GM12878 (cell line): ENCODE measurements at places on chromosomes 7 and 10. TPM values are rescaled to one million over a fixed set of nuclear protein-coding genes. Genes with fewer than 3 reads are reported as not detected.

GRCh38 chr10:116826803-116827202 lies 22.5 kb upstream of the ENO4 start:
- DNase-seq: no peak

FAM131B gene
- total RNA-seq: 0.05 and 0.13 TPM in 2 replicates

GRCh38 chr10:95688648-95689047 lies 5.1 kb downstream of the TCTN3 start:
- no peak for DNase-seq

GRCh38 chr7:143199040-143199439 lies 15.8 kb downstream of the TAS2R39 start:
- DNase-seq: peak; percentile 35

- peak; percentile 94 for DNase-seq
Observed at GRCh38 chr10:30736685-30737232, 107.2 kb upstream of the LYZL2 start.

DNA sequence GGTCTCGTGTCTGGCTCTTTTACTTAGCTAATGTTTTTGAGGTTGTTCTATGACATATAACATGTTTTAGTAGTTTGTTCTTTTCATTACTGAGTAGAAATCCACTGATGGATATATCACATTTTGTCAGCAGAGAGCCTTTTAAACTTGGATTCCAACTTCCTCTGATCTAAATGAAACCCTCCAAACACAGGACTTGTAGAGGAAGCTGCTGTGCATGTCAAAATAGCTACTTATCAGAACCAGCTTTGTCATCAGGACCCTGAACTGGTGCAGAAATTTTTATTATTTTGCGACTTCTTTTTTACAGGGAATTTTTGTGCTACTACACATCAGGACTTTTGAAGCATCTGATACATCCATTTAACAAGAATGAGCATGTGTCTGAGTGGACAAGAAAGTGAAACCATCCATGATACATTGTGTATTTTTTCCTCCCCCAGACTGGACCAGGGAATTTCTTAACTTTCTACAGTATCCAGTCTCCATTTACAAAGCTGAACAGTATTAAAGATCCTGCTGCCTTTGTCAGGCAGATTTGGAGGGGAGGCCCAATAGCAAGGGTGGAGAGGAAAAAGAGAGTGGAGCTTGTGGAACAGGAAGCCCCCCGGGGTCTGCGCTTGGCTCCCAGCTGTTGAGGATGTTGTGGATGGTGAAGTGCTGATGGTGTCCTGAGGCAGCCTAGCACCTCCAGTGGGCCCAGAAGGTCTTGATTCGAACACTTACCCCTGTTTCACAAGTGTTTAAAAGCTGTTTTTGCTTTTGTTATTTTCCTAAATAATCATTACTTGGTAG lies 29.3 kb upstream of the MTPAP start:
- no peak for DNase-seq

PIK3CG gene
- 7.1 and 8.0 TPM in 2 replicates for total RNA-seq

TMEM72 gene
- not detected in 2 replicates for total RNA-seq

GRCh38 chr7:29527505-29528108 lies 36.0 kb upstream of the PRR15 start:
- DNase-seq: no peak

GRCh38 chr10:86953747-86954680 lies 3.4 kb downstream of the MMRN2 start:
- no peak for DNase-seq

DNA sequence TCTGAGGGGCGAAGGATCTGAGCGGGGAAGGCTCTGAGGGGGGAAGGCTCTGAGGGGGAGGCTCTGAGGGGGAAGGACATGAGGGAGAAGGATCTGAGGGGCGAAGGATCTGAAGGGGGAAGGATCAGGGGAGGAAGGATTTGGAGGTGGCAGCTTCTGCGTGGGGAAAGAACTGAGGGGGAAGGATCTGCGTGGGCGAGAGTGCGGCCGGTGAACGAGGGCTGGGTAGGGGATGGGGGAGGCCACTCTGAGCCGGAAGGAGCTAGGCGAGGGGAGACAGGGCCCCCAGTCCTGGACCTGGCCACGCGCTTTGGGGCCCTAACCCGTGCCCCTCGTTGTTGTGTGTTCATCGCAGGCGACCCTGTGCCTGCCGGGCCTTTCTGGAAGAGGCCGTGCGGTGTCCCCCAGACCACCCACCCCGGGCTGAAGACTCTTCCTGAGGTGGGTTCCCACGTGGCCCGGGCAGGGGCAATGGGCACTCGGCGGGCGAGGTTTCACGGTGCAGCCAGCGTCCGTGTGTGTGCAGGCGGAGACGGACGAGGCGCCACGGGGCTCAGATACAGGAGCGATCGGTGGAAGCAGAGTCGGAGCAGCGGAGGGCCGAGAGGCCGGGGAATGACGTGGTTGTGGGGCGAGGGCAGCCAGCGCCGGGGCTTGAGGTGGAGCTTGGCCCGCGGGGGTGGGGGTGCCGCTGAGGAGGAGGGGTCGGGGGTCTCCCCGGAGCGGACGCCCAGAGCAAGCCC lies 2.0 kb downstream of the CALY start:
- DNase-seq: no peak

GRCh38 chr10:58833771-58834561 lies 321.3 kb downstream of the BICC1 start:
- no peak for DNase-seq

DNA sequence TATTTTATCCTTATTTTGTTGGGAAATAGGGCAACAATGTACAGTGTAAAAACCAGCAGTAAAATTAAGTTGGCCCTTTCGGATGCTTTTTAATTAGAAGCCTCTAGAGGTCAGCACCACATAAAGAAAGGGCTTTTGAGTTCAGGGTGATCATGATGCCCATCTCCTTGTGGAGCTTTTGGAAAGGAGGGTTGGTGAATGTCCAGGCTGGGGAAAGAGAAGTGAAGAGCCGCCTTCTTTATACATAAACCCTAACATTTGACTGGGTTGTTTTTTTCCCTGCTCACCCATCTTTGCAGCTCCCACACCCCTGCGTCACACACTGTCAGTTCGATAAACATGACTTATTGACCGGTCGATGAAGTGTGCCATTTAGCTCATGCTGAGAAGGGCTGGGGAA lies 29.8 kb downstream of the MTURN start:
- DNase-seq: no peak

GRCh38 chr10:34098821-34099567 lies 716.1 kb downstream of the PARD3 start:
- no peak for DNase-seq

- DNase-seq: no peak
Observed at GRCh38 chr10:78970261-78970660, 98.5 kb upstream of the ZMIZ1 start.

ATG9B gene
- 0.36 and 0.48 TPM in 2 replicates for total RNA-seq

DNA sequence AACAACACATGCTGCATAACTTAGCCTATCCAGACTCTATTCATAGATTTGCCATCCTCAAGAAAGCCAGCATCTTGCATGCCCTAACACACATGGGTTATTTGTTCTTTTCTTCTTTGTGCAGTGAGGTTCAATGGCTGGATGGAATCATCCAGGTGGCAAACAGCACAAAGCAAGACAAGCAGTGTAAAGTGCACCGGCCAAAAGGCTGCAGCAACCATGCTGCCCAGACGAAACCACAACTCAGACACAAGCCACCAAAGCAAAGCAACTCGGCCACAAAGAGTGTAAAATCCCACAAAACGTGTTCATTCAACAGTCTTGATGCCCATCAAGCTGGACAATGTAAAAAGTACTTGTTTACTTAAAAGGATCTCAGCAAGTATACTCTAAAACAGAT lies 76.9 kb downstream of the PIP4K2A start:
- no peak for DNase-seq

DNA sequence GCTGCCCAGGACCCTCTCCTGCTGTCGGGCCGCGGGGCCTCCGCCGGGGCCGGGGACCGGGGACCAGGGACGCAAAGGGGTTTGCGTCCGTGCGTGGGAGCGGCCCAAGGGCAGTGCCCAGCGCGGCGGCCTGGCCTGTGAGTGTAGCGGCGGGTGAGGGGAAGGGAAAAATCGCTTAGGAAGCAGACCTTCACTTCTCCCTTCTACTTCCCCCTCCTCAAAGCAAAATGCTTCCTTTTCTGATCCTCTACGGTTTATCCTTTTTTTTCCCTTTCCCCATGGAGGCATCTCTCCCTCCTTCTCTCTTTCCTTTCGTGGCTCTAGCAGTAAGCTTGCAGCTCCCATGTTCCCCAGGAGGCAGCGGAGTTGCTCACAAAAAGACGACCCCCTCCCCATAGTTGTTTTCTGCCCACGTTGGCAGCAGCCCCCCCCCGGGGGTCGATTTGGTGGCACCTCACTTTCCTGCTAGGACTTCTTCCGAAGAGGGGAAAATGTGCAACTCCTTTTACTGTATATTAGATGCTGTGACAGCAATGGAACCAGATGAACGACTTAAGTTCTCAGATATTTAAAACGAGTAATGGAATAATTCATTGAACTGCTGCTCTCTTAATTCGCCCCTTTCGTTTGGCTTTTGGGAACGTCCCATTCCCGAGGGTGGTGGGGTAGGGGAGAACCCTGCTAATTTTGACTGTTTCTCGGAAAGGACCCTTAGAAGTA lies 724 bp downstream of the CAPZA2 start:
- no peak for DNase-seq

- no peak for DNase-seq
Observed at GRCh38 chr10:101550965-101551364, 37.1 kb downstream of the POLL start.
